ENCODE measurements at places on chromosomes 16 and 17.

- no peak for DNase-seq
Measured at GRCh38 chr17:51423421-51424160, 163.2 kb downstream of the UTP18 start.

GRCh38 chr16:426115-426905 lies 861 bp downstream of the RAB11FIP3 start:
- no peak for DNase-seq

DNA sequence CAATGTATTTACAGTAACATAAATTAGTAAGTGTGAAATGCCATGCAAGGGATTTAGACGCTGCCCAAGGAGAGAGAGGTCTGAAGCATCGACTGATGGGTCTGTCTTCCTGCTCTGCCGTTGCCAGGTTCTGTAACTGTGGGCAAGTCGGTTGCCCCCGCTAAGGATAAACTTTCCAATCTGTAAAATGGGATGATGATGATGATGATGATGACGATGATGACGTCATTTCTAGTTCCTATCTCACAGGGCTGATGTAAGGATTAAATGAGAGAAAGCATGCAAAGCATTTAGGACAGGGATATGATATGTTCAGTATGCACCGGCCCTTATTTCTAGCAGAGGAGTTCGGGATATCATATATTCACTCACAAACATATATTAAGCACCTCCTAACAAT lies 54.8 kb downstream of the C17orf67 start:
- DNase-seq = no peak

- no peak for DNase-seq
Measured at GRCh38 chr17:48715496-48716399, 6.6 kb downstream of the PRAC1 start.

DNA sequence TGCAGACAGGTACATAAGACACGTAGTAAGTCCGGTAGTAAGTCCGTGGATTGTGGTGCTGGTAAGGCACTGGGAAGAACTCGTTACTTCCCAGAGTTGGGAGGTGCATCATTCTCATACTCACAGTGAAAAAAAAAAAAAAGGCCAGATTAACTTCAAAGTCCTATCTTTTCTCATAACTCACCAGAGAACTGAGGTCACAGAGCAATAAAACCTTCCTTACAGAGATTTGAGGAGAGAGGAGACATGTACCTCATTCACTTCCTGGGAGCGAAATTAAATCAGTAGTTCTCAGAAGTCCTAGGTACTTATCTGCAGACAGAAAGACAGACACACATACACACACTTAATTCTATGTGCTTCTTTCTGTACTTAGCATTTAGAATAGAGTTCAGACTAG lies 22.5 kb downstream of the MPHOSPH6 start:
- DNase-seq = no peak

DNA sequence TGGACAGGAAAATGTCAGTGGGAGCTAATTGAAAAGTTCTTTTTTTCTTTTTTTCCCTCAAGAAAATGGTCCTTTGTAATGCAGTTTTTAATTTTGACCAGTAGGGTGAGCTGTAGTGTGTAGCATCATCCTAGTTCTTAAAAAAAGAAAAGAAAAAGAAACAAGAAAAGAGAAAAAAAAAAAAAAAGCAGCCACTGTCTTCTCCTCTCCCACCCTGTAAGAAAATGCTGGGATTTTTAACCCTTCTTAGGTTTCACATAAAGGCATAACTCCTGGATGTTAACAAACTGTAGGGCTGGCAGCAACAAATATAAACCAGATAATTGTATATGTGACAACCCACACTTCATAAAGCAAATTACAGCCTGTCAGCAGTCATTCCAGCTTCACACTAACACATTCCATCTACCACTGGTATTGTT lies 78.1 kb downstream of the SKAP1 start:
- no peak for DNase-seq

DNA sequence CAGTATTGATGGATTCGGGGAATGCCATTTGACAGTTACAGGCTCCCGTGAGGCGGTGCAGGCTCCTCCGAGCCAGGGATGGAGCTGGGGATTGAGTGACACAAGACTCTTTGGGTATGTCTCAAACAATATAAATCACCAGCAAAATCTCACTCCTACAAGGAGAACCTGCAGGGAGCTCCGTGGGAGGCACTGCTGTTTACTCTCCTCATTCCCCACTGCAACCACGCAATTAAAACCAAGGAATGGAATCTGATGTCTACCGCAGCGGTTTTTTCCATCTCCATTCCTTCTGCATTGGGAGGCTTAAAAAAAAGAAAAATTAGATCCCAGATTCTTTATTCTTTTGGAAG lies 157.9 kb downstream of the WWOX start:
- DNase-seq = no peak

- no peak for DNase-seq
Measured at GRCh38 chr17:35890774-35891155, 10.6 kb upstream of the CCL5 start.

GRCh38 chr16:30359871-30360170 lies 4.7 kb upstream of the CD2BP2 start:
- DNase-seq = no peak
